ENCODE measurements at places on chromosomes 12 and 14. TPM values are rescaled to one million over a fixed set of nuclear protein-coding genes. Genes with fewer than 3 reads are reported as not detected.
A peak's percentile ranks its signal among the peaks of the same experiment; 100 is the strongest.

- no peaks in the 10 kb centered on the region for H3K27me3 ChIP-seq
- H3K27ac ChIP-seq: no peak overlapping the region
- H3K4me1 ChIP-seq: no peaks in the 10 kb centered on the region
- no peak overlapping the region for H3K4me3 ChIP-seq
- ATAC-seq: no peak
- H3K36me3 ChIP-seq: no peaks in the 10 kb centered on the region
Observed at GRCh38 chr12:128687851-128688250, 135.9 kb downstream of the SLC15A4 start.

GRCh38 chr12:113619202-113619601 lies 147.5 kb upstream of the LHX5 start:
- no peak for ATAC-seq
- no peaks in the 10 kb centered on the region for H3K36me3 ChIP-seq
- no peak overlapping the region for H3K4me3 ChIP-seq
- no peaks in the 10 kb centered on the region for H3K4me1 ChIP-seq
- H3K27ac ChIP-seq: no peak overlapping the region

DNA sequence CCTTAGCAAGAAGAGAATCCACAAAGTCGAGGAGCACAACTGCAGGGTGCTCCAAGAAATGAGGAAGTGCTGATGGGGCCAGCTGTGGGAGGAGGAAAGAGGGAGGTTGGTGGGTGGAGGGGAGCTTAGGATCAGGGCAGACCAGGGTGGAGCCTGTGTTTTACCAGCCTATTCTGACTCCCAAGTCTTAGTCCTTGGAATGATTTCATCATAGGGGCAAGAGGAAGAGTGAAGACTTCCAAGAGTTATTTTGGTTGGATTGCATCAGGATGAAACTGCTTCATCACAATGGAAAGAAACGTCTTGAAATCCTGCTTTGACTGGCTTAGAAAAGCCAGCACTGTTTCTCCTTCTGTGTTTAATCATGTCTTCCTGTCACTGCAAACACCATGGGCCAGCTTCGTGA lies 194.0 kb downstream of the DPF3 start:
- no peak overlapping the region for H3K4me3 ChIP-seq
- no peaks in the 10 kb centered on the region for H3K4me1 ChIP-seq
- H3K36me3 ChIP-seq: no peaks in the 10 kb centered on the region
- H3K27ac ChIP-seq: no peak overlapping the region

Gene TMEM52B
- not detected for total RNA-seq

- H3K27me3 ChIP-seq: no peaks in the 10 kb centered on the region
- no peaks in the 10 kb centered on the region for H3K4me1 ChIP-seq
- ATAC-seq: no peak
- no peaks in the 10 kb centered on the region for H3K36me3 ChIP-seq
- no peak overlapping the region for H3K27ac ChIP-seq
- no peak overlapping the region for H3K4me3 ChIP-seq
Observed at GRCh38 chr14:104218361-104219180, 80.2 kb downstream of the KIF26A start.

Gene TAS2R10
- total RNA-seq: 0.48 TPM

DNA sequence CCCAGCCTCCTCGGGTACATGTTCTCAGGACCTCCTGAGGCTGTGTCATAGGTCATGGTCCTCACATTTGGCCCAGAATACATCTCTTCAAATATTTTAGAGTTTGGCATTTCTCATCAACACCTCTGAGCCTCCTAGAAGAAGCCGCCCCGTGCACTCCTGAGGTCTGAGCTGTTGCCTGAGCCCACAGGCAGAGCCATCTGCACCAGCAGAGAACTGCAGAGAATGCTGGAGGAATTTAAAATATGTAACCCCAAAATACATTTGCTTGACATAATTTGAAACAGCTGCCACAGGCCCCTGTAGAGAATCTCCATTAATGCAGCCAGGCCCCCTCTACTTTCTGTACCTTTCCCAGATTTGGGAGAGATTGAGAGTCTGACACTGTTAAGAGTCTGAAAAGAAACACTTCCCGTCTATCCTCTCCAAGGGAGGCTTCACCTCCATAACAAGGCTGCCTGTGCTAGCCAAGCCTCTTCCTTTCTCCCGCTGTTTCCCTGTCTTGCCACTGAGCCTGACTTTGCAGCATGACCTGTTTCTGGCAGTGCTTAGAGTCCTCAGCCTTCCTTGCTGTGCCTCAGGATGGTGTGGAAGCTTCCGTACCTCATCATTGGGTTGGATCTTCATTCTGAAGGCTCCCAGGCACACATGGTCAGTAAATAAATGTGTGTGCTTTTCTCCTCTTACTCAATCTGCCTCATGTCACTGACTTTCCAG lies 95.4 kb upstream of the SFSWAP start:
- H3K36me3 ChIP-seq: no peaks in the 10 kb centered on the region
- no peak overlapping the region for H3K4me3 ChIP-seq
- H3K27ac ChIP-seq: no peak overlapping the region
- no peaks in the 10 kb centered on the region for H3K4me1 ChIP-seq
- H3K27me3 ChIP-seq: peaks cover 11% of the 10 kb centered on the region

DNA sequence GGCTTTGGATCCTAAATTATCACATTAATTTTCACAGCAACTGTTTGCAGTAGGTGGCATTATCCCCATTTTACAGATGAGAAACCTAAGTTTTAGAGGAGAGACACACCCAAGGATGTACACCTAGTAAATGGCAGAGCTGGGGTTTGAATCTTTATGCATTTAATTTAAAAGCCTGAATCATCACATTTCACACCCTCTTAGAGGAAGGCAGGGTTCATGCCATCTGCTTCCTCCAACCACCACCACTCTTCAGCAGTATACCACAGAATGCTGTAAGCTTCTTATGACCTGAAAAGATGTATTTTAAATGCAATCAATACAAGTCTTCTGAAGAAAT lies 90.3 kb downstream of the CRADD start:
- no peaks in the 10 kb centered on the region for H3K27me3 ChIP-seq
- ATAC-seq: peak; percentile 63
- H3K36me3 ChIP-seq: no peaks in the 10 kb centered on the region
- H3K4me3 ChIP-seq: peak overlapping the region; percentile 60
- H3K4me1 ChIP-seq: peaks cover 16% of the 10 kb centered on the region

Gene IRAK3
- total RNA-seq: 1.4 TPM

DNA sequence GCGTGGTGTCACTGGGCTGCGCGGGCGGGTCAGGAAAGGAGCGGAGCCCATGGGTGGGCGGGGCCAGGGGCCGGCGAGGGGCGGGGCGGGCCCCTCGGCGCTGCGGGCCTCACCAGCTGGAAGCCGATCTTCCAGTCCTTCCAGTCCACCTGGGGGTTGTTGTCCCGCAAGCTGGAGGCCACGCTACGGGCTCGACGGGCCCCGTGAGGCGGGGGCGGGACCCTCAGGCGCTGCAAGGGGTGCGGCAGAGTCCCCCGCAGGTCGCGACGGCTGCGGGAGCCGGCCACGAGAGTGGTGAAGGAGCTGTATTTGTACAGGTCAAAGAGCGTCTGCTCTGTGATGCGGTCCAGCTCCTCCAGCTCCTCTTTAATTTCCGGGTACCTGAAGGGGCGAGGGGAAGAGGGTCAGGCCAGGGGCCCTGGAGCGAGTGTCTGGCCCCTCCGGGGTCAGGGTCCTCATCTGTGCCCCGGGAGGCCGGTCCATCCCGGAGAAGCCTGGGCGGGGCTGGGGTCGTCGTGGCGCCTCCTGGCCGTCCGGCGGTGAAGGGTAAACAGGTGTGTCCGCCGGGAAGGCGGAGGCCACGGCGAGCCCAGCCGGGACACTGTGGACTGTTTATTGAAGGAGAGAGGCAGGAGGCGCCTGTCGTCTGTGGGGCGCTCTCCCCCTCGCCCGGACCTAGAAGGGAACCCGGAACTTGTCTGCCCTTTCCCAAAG lies 11.9 kb downstream of the SCNN1A start:
- H3K27ac ChIP-seq: peak overlapping the region; percentile 71
- peak; percentile 87 for ATAC-seq
- peaks cover 21% of the 10 kb centered on the region for H3K4me1 ChIP-seq
- peak overlapping the region; percentile 73 for H3K4me3 ChIP-seq

Gene TPI1
- 2,116 TPM for total RNA-seq

Gene SYCP3
- total RNA-seq: 0.30 TPM

GRCh38 chr14:85479306-85479705 lies 50.6 kb upstream of the FLRT2 start:
- no peak overlapping the region for H3K27ac ChIP-seq
- no peaks in the 10 kb centered on the region for H3K4me1 ChIP-seq
- no peak overlapping the region for H3K4me3 ChIP-seq
- no peak for ATAC-seq
- H3K27me3 ChIP-seq: no peaks in the 10 kb centered on the region
